Cardiac septum (tissue), 1 donor: ENCODE measurements at places on chromosomes 11 and 22.

- peak; percentile 78 for DNase-seq
Measured at GRCh38 chr22:26756675-26757293, 99.4 kb downstream of the MIAT start.

DNA sequence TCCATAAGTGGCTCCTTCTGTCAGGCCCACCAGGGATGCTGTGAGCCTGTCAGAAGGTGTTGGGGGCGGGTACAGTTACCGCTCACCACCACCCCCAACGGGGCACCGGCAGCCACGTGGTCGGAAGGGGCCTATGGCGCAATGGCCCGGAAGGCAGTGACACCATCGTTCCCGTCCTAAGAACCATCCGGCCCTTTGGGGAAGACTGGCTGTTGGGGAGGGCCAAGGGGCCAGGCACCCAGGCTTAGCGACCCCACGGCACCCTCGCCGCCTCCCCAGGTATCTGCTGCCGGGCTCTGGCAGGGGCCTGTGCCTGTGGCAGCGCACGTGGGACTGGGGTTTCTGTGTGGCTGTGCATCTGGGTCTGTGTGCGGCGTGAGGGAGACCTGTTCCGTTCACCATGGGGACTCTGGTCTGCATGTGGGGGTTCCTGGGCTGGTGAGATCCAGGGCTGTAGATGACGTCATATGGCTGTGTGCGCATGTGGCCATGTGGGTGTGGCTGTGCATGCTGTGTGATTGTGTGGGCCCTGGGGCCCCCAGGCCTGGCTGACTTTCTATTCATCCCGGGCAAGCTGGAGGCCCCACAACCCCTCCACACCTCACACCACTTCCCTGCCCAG is 717 bp downstream of the OSM start:
- DNase-seq, result peak; percentile 93

GRCh38 chr11:118047749-118048148 is 29.1 kb upstream of the TMPRSS4 start:
- DNase-seq, result peak; percentile 69

GRCh38 chr11:102384419-102385079 is 37.5 kb downstream of the BIRC2 start:
- no peak for DNase-seq

DNA sequence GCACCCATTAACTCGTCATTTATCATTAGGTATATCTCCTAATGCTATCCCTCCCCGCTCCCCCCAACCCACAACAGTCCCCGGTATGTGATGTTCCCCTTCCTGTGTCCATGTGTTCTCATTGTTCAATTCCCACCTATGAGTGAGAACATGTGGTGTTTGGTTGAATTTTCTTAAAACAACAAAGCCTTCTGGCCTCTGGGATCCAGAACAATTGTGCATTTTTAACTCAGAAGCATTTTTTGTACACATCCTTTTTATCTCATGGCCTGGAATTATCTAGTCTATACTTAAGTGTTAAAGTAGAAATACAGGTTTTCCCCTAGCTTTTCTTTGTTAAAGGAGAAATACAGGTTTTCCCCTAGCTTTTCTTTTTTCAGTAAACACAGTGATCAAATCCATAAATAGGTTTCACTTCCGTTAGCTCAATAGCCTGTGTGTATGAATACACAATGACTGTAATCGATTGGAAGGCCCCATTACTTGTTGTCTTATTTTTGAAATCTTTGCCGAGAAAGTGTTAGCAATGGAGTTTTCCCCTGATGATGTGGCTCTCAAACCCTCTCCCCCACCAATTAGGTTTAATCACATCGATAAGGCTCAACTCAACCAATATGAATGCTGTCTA is 125.6 kb upstream of the PITPNB start:
- no peak for DNase-seq

GRCh38 chr11:4030197-4030596 is 64.4 kb upstream of the RRM1 start:
- no peak for DNase-seq

- no peak for DNase-seq
Measured at GRCh38 chr11:74909812-74910211, 39.1 kb downstream of the XRRA1 start.

DNA sequence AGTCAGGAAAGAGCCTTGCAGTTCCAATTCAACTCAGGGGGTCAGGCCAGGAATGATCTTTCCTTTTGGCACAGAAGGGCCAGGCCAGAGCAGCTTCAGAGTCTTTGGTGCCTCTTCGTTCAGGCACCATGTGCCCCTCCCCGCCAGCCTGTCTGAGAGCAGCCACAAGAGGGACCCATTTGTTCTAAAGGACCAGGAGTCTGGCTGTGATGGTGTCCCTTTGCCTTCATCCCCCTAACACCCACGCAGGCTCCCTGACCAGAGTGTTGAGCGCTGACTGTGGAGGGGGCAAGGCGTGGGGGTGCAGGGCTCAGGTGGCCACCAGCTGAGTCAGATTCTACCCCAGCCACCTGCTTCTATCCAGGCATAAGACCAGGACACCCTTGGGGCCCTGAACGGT is 156.4 kb downstream of the TTC17 start:
- DNase-seq, result no peak

GRCh38 chr11:115929618-115930129 is 425.5 kb upstream of the CADM1 start:
- no peak for DNase-seq

DNA sequence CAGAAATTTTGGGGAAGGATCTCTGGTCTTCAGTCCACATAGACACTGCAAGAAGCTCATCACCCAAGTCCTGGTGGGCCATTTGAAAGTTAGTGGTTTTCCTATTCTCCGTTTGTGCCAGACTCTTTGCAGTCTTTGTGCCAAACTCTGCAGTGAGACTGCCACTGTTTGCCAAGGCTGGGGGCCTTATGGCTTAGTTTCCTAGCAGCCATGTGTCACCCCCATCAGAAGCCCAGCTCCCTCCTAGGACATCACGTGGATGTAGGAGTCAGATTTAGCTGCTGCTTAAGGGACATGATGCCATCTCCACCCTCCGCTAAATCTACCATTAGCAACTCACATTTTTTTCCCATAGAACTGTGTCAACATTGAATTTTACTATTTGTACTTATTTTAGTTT is 220.0 kb downstream of the C11orf91 start:
- no peak for DNase-seq

DNA sequence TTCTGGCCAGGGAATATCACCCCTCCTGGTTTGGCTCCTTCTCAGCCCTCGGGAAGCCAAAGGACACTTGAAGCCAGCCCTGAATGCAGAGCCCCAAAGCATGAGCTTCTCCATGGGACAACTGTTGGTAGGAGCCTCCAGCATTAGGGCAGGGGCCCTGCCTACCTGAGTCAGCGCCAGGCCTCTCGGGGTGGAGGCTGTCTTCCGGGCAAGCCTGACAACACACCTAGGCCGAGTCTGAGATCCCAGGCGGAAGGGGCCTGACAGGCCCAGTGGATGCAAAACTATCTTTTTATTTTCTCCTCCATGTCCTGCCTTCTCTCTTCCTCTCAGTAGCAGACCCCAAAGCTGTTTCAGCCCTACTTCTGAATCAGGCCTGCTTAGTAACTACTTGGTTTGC is 27.6 kb downstream of the RCOR2 start:
- DNase-seq, result no peak

GRCh38 chr11:131858505-131858904 is 488.1 kb downstream of the NTM start:
- no peak for DNase-seq

DNA sequence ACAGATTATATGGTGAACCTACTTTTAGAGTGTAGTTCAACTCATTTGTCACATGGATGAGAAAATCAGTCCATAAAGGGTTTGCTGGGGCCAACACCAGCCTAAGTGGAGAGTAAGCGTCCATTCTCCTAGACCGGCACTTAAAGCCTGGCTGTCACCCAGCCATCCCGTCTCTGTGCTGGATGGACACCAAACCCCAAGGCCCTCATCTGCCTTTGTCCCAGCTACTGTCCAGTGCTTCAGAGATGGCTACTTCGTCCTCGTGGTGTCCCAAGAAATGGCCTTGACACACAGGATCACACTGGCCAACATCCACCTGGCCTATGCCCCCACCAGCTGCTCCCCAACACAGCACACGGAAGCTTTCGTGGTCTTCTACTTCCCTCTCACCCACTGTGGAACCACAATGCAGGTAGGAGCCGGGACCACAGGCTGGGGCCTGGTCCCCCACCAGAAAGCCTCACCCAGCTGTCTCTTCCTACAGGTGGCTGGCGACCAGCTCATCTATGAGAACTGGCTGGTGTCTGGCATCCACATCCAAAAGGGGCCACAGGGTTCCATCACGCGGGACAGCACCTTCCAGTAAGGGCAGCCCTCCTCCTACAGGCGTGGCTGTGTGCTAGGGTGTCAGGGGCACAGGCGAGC is 3.5 kb downstream of the ZP1 start:
- peak; percentile 39 for DNase-seq

- DNase-seq, result peak; percentile 39
Measured at GRCh38 chr22:19064354-19065054, 57.7 kb downstream of the DGCR2 start.

DNA sequence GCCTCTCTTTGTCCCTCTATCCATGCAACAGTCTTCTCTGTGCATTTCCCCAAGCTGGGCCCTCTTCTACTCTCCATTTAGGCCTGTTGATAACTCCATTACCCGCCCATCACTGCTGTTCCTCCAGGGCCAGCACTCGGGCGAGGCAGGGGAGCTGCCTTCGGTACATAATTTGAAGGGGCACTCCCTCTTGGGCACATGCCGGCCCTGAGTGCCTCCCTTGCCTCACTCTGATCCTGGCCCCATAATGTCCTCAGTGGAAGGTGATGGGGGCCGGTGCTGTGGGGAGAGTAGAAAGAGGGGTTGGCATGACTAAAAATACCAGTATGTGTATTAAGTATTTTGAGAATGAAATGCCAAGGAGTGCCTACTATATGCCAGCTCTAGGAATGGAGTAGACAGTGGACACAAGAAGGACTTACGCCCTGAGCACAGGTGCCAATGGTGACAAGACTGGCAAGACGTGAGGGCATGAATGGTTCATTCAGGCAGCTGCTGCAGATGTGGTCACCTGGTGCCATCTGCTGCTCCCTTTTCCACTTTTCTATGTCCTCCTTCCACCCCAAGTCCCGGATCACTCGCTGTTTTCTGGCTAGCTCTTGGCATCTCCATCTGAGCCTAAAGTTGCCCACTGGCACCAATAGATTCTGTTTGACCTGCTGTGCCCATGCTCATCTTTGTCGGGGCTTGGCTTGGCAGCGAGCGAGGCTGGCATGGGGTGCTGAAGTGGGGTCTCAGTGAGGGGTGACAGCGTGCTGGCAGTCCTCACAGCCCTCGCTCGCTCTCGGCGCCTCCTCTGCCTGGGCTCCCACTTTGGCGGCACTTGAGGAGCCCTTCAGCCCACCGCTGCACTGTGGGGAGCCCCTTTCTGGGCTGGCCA is 22.6 kb downstream of the TMEM218 start:
- peak; percentile 51 for DNase-seq

DNA sequence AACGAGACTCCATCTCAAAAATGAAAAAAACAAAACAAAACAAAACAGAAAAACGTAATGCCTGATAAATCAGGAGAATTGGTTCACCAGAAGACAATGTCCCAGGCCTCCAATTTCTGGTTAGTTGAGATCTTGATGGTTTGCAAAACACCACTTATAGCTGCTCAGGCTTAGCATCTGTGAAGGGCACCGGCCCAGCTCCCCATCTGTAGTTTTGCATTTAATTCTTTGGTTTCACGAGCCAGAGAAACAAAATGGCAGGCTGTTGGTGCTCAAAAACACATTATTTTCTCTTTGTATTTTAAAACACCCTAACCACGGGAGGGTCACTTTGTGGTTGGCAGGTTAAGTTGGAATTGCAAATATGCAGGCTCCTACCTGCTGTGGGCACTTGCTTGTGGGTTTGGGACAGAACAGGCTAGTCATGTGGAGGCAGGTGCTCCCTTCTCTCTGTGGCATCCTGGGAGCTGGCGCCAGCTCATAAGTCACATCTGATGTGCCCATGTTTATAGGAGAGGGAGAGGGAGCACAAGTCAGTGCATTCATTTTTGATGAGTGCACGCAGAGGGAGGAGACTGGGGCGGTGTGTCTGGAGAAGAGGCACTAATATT is 145.9 kb downstream of the CEP164 start:
- no peak for DNase-seq

DNA sequence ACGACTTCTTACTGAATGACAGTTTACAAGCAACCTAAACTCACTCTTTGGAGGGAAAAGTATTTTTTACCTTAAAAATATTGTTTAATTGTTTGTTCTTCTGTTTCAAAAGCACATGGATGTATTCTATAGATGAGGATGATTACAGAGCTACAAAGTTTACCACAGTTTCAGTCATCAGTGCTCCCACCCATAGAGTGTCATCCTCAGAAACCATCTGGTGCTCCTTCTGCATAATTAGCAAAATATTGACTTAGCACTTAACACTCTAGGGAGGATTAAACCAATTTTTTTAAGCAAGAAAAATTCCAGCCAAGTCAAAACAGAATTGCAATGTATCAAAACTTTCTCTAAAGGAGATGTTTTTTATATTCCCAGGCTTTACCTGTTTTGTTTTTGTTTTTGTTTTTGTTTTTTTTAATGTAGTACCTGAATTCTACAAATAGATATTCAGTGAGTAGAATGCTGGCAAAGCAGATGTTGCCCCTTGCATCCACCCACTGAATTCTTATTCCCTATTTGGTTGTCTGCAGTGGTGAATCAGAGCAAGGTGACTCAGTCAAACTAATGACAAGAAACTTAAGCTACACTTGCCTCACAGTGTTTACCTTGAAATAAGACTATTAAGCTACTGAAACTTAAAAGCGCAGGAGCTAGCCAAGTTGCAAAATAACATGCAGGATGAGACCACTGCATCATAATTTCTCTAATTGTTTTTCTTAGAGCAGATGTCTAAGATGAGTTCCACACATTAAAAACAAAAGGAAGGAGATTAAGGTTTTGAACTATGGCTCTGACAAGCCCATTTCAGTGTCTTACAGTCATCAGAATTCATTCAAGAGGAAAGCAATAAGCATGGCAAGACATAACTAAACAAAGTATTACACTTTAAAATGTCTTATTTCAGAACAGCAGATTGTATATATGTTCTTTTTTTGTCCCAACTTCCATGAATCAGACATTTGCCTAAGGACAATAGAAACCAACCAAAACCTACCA is 155.1 kb upstream of the SOX6 start:
- no peak for DNase-seq

GRCh38 chr22:22721681-22722354 is 77.4 kb downstream of the GGTLC2 start:
- DNase-seq, result no peak

- no peak for DNase-seq
Measured at GRCh38 chr22:30600921-30601320, 6.1 kb upstream of the TCN2 start.

- no peak for DNase-seq
Measured at GRCh38 chr22:20436768-20437612, 635 bp downstream of the SCARF2 start.

GRCh38 chr22:25536589-25536988 is 27.9 kb upstream of the GRK3 start:
- no peak for DNase-seq

DNA sequence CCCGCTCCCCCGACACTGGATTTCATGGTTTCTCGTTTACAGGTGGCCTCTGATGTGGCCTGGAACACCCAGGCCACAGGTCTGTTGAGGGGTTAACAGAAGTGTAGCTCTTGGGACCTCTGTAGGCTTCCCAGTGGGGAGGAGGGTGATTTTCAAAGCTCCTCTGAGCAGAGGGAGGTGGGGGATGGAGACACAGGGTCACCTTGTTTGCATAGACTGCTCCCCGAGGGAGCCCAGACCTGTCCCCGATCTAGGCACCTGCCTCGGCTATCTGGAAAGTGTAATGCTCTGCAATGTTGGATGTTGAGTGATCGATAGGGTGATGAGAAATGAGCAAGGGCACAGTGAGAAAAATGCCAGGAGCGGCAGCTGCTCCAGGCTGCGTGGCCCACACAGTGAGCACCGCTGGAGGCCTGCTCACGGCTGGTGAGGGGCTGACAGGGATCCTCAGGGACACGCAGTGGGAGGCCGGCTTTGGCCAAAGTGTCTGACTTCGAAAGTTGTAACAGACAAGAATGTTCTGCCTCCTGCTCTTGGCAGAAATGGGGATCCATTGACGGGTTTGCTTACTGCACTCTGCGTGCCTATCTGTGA is 594.1 kb downstream of the BRD1 start:
- peak; percentile 47 for DNase-seq
